Bronchial epithelial cell (primary cell): ENCODE measurements at places on chromosomes 6 and 20.
A peak's percentile ranks its signal among the peaks of the same experiment; 100 is the strongest.

DNA sequence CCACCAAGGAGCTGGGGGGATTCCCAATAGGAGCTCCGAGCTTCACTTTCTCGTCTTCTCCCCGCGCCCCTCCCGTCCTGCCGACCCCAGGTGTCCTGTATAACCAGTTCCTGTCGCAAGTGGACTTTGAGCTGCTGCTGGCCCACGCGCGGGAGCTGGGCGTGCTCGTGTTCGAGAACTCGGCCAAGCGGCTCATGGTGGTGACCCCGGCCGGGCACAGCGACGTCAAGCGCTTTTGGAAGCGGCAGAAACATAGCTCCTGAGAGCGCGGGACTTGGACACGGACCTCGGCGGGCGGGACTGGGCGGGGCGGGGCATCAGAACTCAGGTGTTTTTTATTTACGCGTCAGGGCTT lies 340 bp upstream of the VARS2 start:
- no peak for DNase-seq

DNA sequence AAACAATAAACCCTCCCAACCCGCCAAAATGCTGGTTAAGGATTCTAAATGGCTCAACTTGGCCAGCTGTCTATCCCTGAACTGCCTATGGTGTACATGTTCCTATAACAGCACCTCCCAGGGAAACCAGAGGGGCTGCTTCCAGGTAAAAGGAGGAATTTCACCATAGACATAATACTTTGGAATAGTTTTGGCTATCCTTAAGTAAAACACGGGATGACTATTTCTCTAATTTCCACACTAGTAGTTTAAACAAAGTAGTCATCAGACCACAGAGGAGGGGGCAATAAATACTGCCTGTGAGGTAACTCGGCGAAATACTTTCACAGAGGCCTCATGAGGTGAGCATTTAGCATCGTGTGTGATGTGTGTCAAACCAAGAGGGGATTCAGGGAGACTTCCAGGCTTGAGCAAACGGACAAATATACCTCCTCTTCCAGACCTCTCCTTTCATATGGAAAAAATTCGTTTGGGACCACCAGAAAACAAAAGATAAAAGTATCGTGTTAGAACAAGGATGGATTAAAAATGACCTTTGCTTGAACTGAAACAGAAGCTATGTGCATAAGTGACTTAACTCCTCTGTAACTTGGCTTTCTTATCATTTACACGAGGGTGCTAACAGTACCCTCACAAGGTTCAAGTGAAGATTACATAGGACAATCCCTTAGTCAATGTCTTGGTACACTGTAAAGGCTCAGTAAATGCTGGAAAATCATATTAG lies 1.0 kb upstream of the XRN2 start:
- DNase-seq = no peak

GRCh38 chr6:89475634-89476033 lies 42.7 kb downstream of the ANKRD6 start:
- no peak for DNase-seq

- no peak for DNase-seq
Measured at GRCh38 chr20:2865630-2866029, 7.7 kb upstream of the PTPRA start.

DNA sequence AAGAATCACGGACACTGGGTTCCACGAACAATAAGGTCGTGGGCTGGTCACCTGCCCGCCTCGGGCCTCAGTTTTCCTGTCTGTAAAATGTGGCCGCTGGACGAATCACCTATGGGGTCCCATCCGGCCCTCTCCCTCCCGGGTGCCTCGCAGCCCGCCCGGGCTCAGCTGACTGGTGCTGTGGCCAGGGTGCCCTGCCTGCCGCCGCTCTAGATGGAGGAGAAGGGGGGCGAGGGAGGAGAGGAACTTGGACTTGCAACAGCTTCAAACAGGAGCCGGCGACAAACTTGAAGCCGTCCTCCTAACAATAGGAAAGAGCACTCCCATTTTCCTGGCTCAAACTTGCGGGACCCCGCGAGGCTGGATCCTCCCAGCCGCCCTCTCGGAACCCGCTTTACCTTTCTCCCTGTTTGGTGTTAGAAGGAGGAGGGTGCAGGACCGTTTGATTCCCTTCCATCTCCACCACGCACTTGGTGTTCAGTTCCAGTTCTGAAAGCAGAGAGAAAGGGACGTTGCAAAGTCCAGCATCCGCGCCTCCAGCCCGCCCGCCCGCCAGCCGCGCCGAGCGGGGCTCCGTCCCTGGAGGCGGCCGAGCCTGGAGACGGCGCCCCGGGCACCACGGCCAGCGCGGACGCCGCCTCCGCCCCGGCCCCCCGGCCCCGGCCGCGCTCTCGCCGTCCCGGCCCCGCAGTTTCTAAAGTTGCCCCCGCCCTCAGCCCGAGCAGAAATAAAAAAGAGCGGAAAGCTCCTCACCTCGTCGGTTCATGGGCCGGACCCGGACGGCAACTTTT lies 584 bp downstream of the KIF13A start:
- no peak for DNase-seq

- no peak for DNase-seq
Measured at GRCh38 chr6:29981211-29981812, 39.0 kb downstream of the HLA-A start.

DNA sequence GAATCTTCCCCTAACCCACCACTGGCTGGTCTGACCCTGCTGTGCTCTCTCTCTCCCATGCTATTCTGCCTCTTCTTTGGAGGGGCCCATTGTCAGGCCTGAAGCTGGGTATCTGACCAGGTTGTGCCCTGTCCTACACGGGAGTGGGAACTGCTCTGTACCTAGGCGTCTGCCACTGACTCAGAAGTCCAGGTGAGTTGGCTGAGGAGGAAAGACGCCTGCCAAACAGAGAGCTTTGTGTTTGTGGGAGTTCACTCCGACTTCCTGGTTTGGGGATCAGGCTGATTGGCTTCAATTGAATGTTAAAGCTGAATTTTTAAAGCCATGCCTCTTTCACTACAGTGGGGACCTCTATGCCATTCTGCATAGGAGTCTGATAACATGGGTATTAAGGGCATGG lies 136.0 kb downstream of the CCDC170 start:
- DNase-seq = peak; percentile 53

DNA sequence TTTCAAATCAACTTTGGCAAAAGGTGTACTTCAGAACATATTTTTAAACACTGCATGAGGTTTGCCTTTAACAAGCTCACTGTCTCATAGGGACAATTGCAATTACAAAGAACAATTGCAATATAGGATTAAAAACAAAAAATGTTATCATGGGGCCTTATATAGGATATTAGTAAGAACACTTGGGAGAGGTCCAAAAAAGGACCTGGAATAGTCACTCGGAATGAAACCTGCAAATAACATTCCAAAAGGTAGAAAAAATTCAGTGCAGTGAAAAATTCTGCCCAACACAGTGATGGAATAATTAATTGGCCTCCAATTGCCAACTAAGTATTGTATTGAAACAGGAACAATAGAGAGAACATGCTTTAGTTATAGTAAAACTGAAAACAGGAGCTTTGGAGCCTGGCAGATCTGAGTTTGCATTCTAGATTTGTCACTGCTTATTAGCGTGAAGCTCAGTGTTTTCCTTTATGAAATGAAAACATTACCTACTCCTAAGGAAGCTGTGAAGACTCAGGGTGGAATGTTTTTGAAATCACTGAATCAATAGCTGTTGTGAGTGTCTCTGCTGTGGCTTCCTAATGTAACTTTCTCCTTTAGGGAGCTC lies 172.6 kb upstream of the BMP5 start:
- no peak for DNase-seq
